ENCODE measurements at places on chromosomes 12 and 14.

GRCh38 chr14:33510991-33511390 lies 439.9 kb downstream of the EGLN3 start:
- DNase-seq = no peak

- no peak for DNase-seq
Measured at GRCh38 chr12:124993626-124994436, at the start of gene BRI3BP. Gene BRI3BP, plus strand, starts transcription at chr12:124993645. Its CDS starts 146 bp downstream, at chr12:124993791.

- no peak for DNase-seq
Measured at GRCh38 chr12:106586278-106586802, 3.5 kb downstream of the RFX4 start.

DNA sequence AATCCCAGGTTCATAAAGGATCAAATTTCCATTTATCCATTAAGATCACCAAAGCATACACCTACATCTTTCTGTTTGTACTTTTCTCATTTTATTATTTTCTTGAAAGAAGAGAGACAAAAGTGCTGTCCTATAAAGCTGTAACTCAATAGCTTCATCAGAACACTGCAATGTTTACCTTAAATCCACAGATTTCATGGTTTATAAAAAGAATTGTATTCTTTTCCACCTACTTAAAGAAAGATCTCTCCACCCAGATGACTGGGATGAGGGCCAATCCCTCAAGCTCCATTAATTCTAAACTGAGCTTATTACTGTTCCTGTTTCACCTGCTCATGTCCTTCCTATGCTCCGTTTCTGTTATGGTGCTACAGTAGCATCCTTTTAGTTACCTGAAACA lies 470.6 kb downstream of the BCAT1 start:
- no peak for DNase-seq

DNA sequence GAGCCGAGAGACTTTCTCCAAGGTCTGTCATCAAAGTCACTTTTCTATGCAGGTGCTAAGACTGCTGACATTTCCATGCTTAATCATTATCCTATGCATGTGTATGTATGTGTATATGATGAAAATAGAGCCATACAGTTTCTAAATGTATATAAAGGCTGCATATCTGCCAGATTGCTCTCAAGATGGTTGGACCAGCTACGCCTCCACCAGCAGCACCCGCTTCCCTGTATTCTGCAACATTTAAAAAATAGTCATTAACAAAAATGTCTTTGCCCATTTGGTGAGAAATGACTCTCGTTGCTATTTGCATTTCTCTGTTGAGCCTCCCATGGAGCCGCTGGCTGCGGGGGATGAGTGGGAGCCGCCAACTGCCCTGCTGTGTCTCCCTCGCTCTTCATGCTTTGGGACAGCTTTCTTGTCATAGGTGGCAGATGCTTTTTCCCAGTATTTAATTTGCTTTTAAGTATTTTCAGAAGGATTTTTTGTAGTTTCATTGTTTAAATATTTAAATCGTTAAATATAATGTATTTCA lies 54.7 kb downstream of the DYNC1H1 start:
- no peak for DNase-seq

DNA sequence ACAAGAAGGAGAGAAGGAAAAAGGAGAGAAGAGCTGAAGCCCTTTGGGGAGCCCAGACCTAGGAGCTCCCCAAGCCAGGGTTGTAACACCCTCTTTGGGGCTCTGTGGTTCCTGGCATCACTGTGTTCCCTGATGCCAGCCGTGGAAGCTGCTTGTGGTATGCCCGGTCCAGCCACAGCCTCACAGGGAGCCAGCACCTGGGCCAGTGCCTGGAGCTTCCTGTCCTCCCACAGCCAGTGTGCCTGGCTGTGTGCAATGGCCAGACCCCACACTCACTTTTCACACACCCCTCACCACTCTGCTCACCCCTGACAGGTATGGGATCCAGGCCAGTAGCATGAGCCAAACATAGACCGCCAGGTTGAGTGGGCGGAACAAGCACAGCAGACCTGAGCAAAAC lies 834.7 kb downstream of the FLRT2 start:
- no peak for DNase-seq

DNA sequence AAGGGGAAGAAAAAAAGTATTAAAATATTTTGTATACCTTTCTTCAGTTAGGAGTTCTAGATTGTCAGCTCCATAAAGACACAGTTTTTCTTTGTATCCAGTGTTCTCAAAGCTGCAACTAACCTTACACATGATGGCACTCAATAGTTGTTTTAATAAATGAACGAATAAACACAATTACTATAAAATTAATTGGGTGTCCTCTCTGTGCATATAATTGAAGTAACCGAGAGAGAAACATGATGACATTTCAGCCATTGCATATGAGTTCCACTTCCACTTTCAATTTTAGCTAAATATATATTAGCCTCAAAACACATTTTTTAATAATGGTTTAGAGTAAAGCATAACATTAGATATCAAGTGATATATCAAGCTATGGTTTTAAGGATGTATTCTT lies 671.2 kb downstream of the LRFN5 start:
- no peak for DNase-seq

DNA sequence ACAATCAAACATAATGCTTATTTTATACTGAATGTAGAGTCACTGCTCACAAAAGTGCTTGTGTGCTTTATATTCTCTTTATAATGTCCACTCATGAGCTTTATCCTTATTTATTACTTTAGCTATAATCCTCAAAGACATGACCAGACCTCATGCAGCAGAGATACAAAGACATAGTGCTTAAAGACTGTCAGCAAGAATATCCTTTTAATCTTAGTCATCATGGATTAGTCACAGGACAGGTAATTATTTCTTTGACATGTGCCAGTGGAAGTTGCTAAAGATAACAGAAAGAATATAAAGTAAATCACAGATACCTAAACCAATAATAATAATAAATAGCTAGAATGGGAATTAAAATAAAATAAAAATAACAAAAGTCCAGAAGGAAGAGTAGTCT lies 707.5 kb downstream of the BCL11B start:
- no peak for DNase-seq

DNA sequence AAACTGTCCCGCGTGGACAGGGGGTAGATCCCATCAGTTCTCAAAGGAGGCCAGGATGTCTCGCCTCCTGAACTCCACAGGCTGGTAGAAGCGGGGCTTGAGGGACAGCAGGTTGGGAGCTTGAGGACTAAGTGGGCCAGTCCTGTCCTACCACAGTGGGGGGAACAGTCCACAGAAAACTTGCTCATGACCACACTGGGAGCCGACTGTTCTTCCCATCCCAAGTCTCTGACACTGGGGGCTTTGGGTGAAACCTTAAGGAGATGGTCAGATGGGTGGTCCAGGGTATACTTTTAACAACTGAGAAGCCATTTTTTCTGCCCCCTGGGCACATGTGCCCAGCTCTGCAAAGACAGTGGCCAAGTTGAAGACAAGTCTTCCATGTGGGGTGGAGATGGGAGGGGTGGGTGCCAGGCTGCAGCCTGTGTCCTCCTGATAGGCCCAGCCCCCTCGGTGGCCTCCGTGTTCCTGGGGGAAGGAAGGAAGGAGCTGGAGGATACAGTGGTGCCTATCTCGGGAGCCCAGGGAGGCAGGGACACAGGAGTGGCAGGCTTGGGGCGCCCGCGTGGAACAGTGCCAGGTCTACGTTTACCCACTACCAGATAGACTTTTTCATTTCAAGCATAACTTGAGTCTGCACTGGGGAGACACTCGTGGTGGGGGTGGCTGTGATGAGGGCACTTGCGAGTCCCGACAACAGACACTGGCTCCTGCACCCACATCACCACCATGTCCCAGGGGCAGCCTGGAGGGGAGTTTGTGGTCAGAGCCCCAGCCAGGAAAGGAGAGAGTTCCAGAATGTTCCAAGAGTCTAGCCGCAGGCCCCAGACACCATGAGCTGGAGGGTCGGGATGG lies 14.7 kb downstream of the RHOF start:
- no peak for DNase-seq

DNA sequence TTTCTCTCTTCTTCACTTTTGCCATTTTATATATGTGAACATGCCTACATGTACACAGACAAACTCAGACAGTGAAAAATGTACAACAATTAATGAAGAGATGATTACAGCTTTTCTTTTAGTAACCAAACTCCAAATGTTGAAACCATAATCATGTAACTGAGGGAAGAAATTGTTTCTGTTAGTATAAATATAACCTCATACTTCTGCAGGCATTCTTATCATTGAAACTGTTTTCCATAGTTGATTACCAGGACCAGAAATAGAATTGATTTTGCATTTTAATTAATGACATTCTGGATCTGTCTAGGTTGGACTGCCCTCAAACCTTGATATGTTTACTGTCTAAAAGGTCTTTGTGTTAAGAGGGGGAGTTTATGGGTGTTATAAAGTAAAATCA lies 3.2 kb downstream of the ANO4 start:
- no peak for DNase-seq

- DNase-seq = no peak
Measured at GRCh38 chr14:99524804-99525698, 43.8 kb downstream of the CCNK start.

DNA sequence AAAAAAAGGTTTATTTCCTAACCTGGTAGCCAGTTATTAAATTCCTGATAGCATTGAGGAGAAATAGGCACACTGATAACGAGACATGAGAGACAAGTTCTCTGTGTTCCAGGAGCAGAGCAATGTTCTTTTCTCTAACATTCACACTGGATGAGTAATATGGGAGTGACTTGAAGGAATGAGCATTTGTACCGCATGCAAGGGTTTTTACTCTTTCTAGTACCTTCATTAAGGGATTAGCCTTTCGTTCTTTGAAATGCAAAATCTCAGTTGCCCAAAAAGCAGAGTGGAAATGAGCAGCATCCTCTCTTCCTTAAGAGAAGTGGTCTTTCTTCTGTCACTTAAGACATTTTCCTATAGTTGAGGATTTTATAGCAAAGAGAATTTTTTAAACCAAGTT lies 54.7 kb downstream of the FGD4 start:
- no peak for DNase-seq

- no peak for DNase-seq
Measured at GRCh38 chr14:76894308-76894707, 68.1 kb downstream of the LRRC74A start.

DNA sequence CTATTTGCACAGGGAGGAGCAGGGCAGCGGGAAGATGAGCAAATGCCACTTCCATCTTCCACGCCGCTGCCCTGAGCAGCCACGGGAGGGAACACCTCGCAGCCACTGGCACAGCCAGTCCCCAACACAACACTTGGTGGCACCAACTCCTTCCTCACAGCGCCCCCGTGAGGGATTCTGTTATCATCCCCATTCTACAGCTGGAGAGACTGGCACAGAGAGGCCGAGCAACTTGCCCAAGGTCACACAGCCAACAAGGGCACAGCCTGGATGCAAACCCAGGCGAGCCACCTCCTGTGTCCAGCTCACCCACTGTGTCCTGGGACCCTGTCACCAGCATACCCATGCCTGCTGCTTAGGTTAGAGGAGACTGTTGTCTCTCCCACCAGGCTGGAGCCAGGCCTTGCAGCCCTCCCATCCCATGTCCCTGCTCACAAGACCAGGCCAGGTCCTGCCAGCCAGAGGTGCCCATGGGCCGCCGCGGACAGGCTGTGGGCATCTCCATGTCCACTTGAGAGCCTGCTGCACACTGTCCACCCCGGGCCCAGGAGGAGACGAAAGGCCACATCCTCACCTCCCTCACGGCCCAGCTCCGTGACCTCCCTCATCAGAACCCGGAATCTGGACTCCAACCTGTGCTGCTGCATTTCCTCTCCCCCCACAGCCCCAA lies 57.0 kb downstream of the NCOR2 start:
- no peak for DNase-seq

- peak; percentile 17 for DNase-seq
Measured at GRCh38 chr14:90235179-90235976, 21.0 kb upstream of the PSMC1 start.

- DNase-seq = no peak
Measured at GRCh38 chr12:21815306-21816062, 41.0 kb upstream of the KCNJ8 start.

DNA sequence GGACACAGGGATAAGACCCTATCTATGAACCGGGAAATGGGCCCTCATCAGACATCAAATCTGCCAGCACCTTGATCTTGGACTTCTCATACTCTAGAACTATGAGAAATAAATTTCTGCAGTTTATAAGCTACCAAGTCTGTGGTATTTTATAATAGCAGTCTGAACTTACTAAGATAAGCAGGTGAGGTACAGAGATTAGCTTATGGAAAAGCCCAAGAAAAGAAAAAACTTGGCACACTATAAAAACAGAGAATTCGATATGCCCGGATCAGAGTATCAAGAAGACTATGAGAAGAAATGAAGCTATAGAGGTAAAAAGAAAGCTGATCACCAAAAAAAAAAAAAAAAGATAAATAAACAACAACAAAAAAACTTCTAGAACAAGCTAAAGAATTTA lies 52.6 kb downstream of the EEA1 start:
- DNase-seq = no peak

DNA sequence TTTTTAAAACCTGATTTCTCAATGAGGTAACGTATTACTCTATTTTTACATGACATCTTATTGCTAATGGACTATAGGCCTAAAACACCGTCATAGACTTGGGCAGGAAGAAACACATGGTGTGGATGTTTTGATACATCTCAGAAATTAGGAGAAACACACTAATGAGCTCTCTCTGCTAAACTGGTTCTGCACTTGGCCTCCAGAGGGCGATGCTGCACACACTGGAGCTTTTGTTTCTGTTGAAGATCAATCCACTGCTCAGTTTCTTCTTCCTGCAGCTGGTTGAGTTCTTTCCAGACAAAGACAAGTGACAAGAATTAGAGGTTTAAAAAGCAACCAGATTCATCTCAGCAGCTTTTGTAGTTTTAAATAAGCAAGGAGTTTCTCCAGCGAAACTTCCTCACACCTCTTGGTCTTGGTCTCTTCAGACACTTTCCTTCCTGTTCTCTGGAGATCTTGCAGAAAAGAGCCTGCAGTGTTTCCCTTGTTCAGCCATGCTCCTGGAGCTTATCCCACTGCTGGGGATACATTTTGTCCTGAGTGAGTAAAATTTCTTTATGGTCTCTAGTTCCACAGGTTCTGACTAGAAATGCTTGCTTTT lies 178.5 kb upstream of the OR4E1 start:
- DNase-seq = no peak

- DNase-seq = no peak
Measured at GRCh38 chr12:126966498-126966897, 1300.5 kb upstream of the TMEM132C start.

DNA sequence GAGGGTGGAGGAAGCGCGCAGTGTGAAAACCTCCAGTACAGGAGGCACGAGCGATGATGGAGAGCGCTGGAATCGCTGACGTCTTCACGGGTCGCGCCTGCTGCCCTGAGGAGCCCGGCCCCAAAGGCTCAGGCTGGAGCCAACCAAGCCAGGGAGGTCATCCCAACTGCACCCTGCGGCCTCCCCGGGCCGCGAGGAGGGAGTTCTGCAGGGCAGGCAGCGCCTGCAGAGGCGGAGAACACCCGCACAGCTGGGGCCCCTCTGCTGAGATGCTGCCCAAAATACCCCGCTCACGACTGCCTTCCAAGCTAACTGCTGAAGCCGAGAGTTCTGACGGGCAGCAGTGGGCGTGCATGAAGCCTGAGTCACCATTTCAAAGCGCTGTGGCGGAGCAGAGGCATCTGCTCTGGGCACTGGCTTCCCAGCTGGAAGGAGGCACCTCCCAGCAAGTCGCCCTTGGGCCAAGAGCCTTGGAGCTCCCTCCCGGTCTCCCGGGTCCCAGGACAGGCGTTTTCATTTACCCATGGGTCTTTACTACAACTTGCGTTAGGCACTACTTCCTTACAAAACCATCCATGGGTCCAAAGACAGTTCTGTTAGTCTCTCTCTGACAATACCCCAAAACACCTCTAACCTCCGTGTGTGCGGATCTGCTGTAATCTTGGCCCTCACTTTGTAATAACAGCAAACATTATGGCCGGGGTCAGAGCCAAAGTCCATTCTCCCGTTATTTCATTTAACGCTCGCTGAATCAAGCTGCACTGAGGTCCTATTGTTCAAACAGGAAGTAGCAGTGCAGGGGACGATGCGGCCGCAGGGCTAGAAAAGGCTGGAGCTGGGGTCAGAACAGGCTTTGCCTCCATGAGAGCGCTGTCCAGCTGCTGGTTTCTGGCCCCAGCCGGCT lies 60.1 kb upstream of the RIMBP2 start:
- no peak for DNase-seq
